ENCODE measurements at places on chromosomes 4 and X. TPM values are rescaled to one million over a fixed set of nuclear protein-coding genes. Genes with fewer than 3 reads are reported as not detected.

DNA sequence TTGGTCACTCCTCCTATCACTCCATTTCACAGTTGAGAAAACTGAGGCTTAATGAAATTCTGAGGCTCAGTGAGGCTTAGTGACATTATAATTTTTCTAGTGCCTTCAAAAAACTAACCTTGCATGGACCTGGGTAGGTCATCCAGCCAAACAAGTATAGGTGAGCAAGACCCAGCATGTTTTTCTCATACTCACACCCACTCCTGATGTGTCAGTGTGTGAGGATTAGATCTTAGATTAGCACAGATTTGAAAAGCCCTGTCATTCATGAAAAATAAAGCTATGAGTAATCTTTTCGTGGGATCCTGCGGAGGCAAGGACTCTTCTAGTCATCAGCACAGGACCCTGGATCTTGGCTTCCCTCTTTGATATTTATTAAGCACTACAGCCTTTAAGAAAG is 146.7 kb downstream of the CHIC2 start:
- no peak for DNase-seq

GRCh38 chr4:145183581-145183980 is 3.2 kb upstream of the OTUD4 start:
- no peak for DNase-seq

- no peak for DNase-seq
Observed at GRCh38 chr4:119795986-119796578, 167.5 kb upstream of the PDE5A start.

UGT2B17 gene
- not detected for total RNA-seq

DNA sequence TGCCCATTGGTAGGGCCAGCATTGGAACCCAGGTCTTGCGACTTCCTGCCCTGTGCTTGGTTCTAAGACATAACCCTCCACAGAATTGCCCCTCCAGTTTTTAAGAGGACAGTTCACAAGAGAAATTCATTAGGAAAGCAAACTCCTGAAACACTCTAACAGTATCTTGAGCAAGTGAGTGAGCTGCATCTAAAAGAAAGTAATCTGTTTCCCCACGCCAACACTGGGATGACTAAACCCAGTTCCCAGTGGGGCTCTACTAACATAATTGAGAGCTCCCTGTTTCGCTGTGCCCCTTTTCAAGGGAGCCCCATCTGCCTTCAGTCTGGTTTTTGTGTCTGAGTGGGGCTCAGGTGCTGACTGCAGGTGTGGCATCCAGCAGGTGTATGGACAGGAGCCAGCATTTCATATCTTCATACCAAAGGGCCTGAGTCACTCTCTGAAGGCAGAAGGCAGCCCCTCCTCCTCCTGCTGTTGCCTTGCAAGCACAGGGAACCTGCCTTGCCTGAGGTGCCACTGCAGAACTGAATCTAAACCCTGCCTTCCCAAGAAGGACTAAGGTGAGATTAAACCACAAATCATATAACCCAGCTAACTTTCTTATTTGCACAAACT is 8.0 kb downstream of the AMOT start:
- no peak for DNase-seq

ZAR1 gene
- not detected for total RNA-seq

TENM3 gene
- 40.3 TPM for total RNA-seq

DNA sequence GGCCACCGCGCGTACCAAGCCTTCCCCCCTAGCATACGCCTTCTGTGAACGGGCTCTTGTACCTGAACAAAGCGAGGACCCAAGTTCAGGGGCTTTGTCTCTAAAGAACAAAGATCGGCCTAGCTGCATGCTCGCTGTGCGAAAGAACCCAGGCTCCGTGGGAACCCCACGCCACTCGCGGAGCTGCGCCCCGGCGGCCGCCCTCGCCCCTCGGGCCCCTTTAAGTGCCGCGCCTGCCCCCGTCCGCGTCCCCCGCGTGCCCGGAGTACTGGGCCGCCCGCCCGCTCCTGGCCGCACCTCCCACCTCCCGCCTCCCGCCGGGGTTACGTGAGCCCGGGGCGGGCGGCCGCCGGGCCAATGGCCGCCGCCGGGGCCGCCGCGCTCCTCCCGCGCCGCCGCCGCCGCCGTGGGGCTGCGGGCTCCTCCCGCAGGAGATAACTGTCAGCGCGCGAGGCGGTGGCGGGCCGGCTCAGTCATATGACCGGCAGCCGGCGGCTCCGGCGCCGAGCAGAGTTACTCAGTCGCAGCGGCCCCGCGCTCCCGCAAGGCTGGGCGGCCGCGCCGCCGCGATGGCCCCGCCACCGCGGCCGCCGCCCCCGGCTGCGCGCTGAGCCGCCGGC is at the start of gene FNIP2:
FNIP2 (plus strand) TSS at position 472 of the 620 bp plus-strand sequence. CDS start 187 bp downstream, outside the sequence.
- no peak for DNase-seq

DNA sequence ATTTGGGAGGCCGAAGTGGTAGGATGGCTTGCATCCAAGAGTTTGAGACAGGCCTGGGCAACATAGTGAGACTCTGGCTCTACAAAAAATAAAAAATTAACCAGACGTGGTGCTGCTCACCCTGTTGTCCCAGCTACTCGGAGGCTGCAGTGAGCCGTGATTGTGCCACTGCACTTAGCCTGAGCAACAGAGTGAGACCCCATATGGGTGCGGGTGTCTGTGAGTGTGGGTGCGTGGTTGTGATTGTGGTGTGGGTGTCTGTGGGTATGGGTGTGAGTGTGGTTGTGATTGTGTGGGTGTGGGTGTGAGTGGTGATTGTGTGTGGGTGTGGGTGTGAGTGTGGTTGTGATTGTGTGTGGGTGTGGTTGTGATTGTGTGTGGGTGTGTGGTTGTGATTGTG is 114.6 kb downstream of the UBE2K start:
- DNase-seq, result no peak
